Mucosa of gallbladder (tissue), 1 donor: ENCODE measurements at places on chromosomes 11 and 22. TPM values are rescaled to one million over a fixed set of nuclear protein-coding genes. Genes with fewer than 3 reads are reported as not detected.

- DNase-seq: no peak
Measured at GRCh38 chr22:42805998-42806830, 50.9 kb downstream of the ARFGAP3 start.

GRCh38 chr11:64003807-64004589, 17.8 kb downstream of the OTUB1 start:
- no peak for DNase-seq

DNA sequence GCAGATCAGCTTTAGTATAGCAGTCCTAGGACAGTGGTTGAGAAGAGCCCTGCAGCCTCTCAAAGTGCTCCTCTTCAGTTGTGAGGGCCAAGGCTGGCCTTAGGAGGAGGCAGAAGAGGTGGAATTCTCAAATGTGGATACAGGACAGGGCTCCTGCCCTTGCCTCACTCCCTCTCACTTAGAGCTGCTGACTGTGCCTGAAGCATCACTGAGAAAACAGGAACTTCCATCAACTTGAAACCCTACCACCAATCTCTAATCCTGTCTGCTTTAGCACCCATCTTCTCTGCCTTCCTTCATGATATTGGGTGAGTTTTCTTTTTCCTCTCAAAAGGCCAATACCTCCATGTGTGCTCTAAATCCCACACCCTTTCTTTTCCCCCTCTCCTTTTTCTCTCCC, 14.4 kb upstream of the UCP3 start:
- DNase-seq: no peak

GRCh38 chr11:25702417-25702816, 629.5 kb upstream of the ANO3 start:
- no peak for DNase-seq

The POU2AF2 gene
- 5.0 TPM for total RNA-seq
